ENCODE measurements at places on chromosomes 4 and X.

DNA sequence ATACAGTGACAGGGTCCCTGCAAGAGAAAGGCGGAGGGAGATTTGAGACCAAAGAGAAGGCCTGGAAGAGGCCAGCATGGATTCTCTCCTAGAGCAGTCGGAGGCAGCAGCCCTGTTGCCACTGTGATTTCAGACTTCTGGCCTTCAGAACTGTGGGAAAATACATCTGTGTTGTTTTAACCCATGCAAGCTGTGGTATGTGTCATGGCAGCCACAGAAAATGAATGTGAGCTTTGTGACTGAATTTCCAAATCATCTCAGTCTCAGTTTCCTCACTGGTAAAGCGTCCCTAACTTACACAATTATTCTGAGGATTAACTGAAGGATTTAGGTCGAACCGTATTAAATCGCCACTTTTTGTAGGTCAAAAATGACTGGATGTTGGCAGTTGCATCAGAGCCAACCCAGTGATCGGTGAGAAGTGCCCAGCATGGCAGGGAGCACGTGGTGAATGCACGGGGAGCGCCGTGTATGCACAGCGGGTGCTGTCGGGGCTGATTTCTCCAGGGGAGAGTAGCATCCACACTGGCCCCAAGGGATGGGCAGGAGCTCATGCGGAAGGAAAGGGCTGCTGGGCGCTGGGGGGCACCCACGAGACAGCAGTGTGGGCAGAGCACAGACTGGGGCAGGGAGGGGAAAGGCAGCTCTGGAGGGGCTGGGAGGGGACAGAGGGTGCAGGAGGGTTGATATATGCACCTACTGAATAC, 23.8 kb upstream of the NSG1 start:
- H3K36me3 ChIP-seq = no peaks in the 10 kb centered on the region
- H3K4me1 ChIP-seq = no peaks in the 10 kb centered on the region
- H3K27ac ChIP-seq = no peak overlapping the region
- H3K27me3 ChIP-seq = no peaks in the 10 kb centered on the region
- DNase-seq = no peak
- H3K4me3 ChIP-seq = no peak overlapping the region

GRCh38 chrX:47169273-47169672, 24.3 kb downstream of the RBM10 start:
- no peaks in the 10 kb centered on the region for H3K4me1 ChIP-seq
- no peaks in the 10 kb centered on the region for H3K27me3 ChIP-seq
- H3K4me3 ChIP-seq = no peak overlapping the region
- no peak overlapping the region for H3K27ac ChIP-seq
- no peak for DNase-seq

DNA sequence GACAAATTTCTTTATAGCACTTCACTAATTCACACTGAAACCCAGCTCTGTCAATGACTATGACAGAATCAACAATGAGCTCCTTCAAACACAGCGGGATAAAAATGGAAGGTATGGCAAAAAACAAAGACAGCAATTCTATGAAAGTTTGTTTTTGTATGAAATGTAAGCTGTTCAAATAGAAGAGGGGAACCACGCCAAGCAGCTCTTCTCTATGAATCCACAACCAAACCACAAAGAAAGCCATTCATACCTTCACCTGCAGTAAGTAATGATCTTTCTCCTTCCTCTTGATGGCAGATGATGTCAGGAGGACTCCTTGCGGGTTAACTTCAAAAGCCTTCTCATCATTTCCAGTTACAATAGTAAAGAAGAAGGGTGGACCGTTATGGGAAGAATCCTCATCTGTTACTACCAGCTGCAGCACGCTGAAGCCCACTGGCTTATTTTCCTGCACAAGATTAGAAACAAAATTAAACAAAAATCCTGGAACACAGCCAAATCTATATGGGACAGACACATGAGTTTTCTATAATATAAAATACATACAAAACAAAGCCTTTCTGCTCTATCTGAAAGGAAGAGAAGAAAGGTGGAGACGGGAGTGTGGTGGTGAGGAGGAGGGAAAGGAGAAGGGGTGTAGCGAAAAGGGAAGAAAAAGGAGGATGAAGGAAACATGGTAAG, 48.9 kb upstream of the MTNR1A start:
- no peaks in the 10 kb centered on the region for H3K4me1 ChIP-seq
- no peaks in the 10 kb centered on the region for H3K36me3 ChIP-seq
- no peak for DNase-seq
- H3K4me3 ChIP-seq = no peak overlapping the region

GRCh38 chr4:57282933-57283310, 172.7 kb upstream of the IGFBP7 start:
- no peak overlapping the region for H3K27ac ChIP-seq
- no peaks in the 10 kb centered on the region for H3K36me3 ChIP-seq
- H3K4me1 ChIP-seq = no peaks in the 10 kb centered on the region
- H3K27me3 ChIP-seq = no peaks in the 10 kb centered on the region
- no peak for DNase-seq
